ENCODE measurements at places on chromosomes 4 and X.

DNA sequence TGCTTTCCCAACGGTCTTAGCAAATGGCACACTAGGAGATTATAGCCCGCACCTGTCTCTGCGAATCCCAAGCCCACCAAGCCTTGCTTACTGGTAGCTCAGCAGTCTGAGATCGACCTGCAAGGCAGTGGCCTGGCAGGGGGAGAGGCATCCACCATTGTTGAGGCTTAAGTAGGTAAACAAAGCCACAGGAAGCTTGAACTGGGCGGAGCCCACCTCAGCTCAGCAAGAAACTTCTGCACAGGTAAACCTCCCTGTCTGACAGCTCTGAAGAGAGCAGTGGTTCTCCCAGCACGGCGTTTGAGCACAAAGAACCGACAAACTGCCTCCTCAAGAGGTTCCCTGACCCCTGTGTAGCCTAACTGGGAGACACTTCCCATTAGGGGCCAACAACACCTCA, 42.8 kb downstream of the BRWD3 start:
- DNase-seq, result no peak

DNA sequence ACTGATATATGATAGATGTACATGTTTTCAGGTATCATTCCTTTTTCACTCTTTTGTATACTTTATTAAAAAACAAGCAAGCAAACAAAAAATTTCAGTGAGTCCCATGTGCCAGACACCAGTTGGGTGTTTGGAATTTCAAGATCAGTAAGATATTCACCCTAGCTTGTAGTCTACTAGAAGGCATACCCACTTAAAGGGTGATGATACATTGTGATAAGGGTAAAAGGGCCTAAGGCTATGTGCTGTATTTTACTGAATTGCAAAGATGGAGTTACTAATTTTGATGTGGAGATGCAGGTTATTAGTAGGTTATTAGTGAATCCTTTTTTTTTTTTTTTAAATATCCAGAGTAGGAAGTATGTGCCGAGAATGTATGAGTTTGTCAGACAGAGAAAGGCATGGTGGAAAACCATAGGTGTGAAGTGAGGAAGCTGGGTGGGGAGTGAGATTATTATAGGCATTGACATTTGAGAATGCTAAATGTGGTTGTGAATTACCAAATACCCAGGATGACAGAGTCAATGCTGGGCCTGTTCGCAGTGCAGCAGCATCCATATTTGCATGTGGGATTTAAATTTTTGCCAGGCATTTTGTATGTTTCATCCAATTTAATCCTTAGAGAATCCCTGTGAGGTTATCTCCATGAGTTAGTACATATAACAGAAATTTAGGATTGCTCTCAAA, 10.1 kb downstream of the STIM2 start:
- no peak for DNase-seq

GRCh38 chr4:74755486-74755885, 38.8 kb downstream of the BTC start:
- no peak for DNase-seq

DNA sequence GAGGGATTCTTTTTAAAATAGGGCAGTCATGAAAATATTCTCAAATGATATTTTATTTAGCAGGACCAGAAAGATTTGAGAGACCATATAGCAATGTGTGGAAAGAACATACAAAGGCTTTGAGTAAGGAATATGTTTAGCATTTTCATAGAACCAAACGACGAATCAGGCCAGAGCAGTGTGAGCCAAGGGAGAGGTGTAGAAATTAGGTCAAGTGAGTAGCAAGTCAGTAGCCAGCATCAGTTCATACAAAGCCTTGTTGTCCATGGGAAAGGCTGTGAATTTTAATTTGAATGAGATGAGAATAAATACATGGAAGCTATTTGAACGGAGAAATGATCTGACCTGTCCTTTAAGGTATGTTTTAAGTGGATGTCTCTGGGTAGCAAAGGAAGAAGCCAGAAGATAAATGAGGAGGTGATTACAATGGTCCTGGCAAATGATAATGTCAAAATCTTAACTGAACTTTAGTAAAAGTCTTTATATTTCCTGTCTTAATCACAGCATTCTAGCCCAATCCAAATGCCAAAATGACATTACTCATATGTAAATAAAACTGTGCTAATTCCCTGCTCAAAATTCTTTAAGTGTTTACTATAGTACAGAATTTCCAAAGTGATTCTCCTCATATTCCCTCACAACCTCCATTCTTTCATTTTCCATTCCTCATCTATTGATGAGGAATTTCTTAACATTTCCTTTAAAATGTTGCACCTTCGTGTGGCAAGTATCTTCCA, 155.7 kb upstream of the SLIT2 start:
- no peak for DNase-seq

DNA sequence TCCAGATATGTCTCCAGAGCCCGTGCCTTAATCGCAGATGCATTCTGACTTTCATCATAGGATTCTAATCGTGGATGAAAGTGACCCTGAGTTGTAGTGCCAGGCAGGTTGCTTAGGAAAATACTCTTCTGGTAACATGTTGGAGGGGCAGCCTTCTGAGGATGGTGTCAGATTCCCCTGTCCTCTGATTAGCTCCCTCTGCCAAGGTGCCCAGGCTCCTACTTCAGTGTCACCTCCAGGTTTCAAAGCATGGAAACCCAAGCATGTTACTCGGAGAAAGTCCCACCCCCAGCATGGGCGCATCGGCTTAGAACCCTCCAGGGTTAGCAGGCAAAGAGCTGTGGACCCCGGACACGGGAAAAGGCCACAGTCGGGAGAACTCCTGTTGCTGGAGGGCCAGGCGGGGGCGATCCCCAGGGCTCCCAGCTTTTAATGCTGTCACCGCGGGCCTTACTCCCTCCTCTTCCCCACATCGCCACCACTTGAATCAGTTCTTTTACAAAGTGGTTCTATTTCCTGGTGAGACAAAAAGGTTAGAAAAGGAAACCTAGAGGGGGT, 44.5 kb downstream of the TRIM2 start:
- DNase-seq, result no peak

Measured in type B pancreatic cell (in vitro differentiated cells).